ENCODE measurements at places on chromosomes 1 and 21. TPM values are rescaled to one million over a fixed set of nuclear protein-coding genes. Genes with fewer than 3 reads are reported as not detected.

DNA sequence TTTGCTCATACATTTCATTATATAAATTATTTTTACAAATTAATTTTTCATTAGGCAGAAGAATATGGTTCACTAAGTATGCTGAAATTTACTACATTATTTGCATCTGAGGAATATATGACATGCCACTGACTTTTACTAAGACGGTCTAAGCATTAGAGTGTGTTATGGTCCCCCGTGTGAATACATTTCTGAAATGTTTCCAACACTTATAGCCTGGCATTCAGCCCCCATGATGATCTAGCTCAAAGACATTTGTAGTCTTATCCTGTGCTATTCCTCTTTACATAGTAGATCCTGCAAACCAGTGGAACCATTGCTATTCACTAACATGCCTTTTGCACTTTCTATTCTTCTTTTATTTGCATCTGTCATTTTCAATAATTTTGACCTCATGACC is 1878.0 kb downstream of the MRPL39 start:
- DNase-seq, result no peak
- H3K36me3 ChIP-seq, result no peaks in the 10 kb centered on the region
- H3K27ac ChIP-seq, result no peak overlapping the region
- H3K27me3 ChIP-seq, result no peaks in the 10 kb centered on the region
- H3K4me3 ChIP-seq, result no peak overlapping the region
- H3K4me1 ChIP-seq, result no peaks in the 10 kb centered on the region

DNA sequence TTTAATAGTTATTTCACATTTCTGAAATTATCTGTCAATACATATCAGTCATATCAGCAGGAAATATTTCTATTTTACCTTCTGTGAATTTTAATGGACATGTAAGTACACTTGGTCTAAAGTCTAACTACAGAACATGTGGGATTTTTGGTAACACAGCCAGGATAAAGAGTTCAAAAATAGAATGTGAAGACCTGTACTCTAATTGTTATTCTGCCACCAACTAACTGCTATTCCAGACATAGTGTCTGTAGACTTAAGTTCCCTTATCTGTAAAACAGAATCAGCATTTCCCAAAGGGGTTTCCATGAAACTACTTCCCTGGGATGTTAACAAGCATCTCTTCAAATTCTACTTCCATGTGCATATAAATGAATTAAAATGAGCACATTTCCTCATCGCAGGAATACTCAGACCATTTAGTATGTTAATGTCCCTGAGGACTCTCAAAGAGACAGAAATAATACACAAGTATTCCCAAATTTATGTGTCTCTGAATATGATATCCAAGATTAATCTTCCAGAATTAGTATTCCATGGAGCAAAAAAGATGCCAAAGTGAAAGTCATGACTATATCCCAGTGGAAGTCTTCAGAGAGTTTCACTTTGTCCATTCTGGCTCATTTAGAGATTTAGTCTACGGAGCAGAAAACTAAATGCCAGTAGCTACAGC is 325.6 kb downstream of the NEGR1 start:
- H3K36me3 ChIP-seq, result no peaks in the 10 kb centered on the region
- DNase-seq, result no peak

DNA sequence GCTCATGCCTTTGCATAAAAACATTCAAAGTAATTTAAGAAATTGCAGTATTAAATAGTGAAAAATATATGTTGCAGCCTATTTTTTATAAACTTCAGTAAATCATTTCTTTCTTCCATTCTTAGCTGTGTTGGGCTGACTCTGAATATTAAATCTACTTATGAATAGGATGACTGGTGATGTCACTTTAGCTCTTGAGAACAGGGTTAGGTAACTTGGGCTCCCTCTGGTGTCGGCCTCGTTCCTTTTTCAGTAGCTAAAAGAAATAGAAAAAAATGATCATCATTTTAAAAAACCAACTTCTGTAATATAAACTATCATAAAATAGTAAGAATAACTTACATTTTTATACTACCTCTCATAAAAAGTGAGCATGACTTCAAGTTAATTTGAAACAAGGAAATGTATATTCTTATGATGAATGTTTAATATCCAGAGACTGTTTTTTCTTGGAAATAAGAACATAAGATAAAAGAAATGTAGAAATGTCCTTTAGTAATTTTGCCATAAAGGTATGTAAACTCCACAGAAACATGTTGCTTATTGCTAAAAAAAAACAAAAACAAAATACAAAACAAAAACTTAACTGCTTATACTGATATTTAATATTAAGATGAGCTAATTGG is 26.8 kb upstream of the NCAM2 start:
- DNase-seq, result no peak
- no peaks in the 10 kb centered on the region for H3K36me3 ChIP-seq
- H3K27me3 ChIP-seq, result no peaks in the 10 kb centered on the region
- H3K27ac ChIP-seq, result no peak overlapping the region
- no peaks in the 10 kb centered on the region for H3K4me1 ChIP-seq

DNA sequence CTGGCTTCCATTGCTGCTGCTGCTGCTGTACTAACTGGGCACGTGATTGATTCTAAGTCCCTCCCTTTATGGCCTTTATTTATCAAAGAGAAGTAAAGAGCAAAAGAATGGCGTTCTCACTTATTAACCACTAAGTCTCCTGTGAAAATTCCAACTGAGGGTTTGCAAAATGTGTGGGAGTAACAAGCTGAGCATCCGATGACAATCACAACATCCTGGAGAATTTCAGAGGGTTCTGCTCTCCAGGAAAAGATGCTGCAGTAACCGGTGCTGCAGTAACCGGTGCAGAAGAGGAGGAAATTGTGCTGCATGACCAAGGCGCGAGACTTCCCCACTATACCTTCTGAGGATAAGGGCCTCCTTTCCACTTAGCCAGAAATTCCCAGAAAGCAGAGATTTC is 12.7 kb upstream of the MX2 start:
- no peaks in the 10 kb centered on the region for H3K27me3 ChIP-seq
- H3K4me3 ChIP-seq, result no peak overlapping the region
- H3K36me3 ChIP-seq, result no peaks in the 10 kb centered on the region
- no peak for DNase-seq
- no peaks in the 10 kb centered on the region for H3K4me1 ChIP-seq
- H3K27ac ChIP-seq, result no peak overlapping the region

GRCh38 chr1:164588516-164589341 is 29.7 kb downstream of the PBX1 start:
- no peaks in the 10 kb centered on the region for H3K36me3 ChIP-seq
- H3K27ac ChIP-seq, result peak overlapping the region; percentile 87
- no peaks in the 10 kb centered on the region for H3K27me3 ChIP-seq
- H3K4me1 ChIP-seq, result peaks cover 7% of the 10 kb centered on the region

DNA sequence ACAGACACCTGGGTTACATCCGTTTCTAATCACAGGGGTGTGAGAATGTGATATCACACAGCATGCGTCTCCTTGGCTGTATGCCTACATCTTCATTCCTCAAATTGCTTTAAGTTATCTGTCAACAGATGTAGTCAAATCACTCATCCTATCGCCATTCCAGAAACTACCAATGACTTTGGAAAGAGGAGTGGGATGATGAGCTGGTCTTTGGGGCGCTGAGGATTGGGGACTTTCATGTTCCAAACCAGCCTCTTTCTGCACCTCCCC is 104.8 kb downstream of the NAV1 start:
- H3K27me3 ChIP-seq, result no peaks in the 10 kb centered on the region
- DNase-seq, result no peak
- H3K36me3 ChIP-seq, result no peaks in the 10 kb centered on the region
- H3K4me1 ChIP-seq, result no peaks in the 10 kb centered on the region
- H3K4me3 ChIP-seq, result no peak overlapping the region

DNA sequence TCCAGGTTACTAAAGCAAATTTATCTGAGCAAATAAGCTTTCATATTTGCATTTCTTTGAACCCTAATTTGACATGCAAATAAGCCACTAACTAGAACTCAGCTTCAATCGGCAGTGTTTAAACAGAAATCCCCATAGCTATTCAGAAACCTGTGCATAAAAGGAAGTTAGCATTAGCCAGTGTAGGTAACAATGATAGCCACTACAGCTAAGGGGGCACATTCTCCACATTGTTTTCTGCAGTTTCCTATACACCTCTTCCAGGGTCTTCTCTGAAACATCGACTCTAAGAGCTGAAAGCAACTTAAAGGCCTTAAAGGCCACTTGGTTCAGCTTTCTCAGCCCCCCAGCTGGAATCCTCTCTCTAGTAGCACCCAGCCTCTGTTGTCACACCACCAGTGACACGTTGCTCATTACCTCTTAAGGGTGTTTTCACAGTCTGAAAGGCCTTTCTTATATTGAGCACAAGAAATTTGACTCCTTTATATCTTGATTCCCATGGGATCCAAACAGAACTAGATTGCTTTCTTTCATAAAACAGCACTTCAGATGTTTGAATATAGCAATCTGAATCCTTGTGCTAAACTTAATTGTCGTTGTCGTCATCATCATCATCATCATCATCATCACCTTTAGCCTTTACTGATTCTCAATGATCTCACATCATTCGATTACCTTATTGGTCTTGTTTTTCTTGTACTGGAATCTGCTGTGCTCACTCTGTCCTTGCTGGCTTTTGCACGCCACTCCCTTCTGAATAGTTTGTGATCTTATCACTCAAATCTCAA is 93.9 kb upstream of the DAB1 start:
- H3K36me3 ChIP-seq, result no peaks in the 10 kb centered on the region
- H3K27me3 ChIP-seq, result no peaks in the 10 kb centered on the region
- H3K4me3 ChIP-seq, result no peak overlapping the region
- H3K27ac ChIP-seq, result no peak overlapping the region
- no peaks in the 10 kb centered on the region for H3K4me1 ChIP-seq

- H3K27me3 ChIP-seq, result no peaks in the 10 kb centered on the region
- H3K4me3 ChIP-seq, result no peak overlapping the region
- DNase-seq, result no peak
- H3K27ac ChIP-seq, result no peak overlapping the region
Observed at GRCh38 chr1:241714321-241715218, 62.5 kb downstream of the WDR64 start.

GRCh38 chr1:204858363-204858821 is 12.3 kb upstream of the NFASC start:
- DNase-seq, result no peak
- no peaks in the 10 kb centered on the region for H3K4me1 ChIP-seq
- no peaks in the 10 kb centered on the region for H3K27me3 ChIP-seq
- no peaks in the 10 kb centered on the region for H3K36me3 ChIP-seq
- no peak overlapping the region for H3K4me3 ChIP-seq

The ERG gene
- 14.0 TPM for total RNA-seq

The TIMM17A gene
- total RNA-seq, result 26.2 TPM

- no peak overlapping the region for H3K4me3 ChIP-seq
- no peaks in the 10 kb centered on the region for H3K36me3 ChIP-seq
- no peaks in the 10 kb centered on the region for H3K4me1 ChIP-seq
- H3K27me3 ChIP-seq, result no peaks in the 10 kb centered on the region
- DNase-seq, result no peak
Observed at GRCh38 chr1:86582161-86582560, 35.3 kb downstream of the CLCA4 start.

The GPR37L1 gene
- total RNA-seq, result not detected

The RAB25 gene
- not detected for total RNA-seq

DNA sequence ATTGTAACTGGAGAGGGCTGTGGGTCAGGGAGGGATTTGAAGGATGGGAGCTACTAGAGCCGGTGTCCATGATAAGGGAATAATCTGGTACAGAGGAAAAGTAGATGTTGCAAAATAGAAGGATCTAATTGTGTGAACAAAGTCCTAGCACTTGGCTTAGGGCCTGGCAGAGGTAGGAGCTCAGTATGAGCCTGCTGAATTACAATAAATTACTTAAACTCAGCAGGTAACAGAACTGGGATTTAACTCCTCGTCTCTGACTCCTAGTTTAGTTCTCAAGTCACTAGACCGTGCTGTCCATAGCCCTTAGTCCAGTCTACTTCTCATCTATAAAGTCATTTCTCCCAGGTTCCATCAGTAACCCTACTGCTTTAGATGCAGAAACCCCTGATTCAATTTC is 120.2 kb downstream of the LRRC53 start:
- H3K27me3 ChIP-seq, result no peaks in the 10 kb centered on the region
- H3K27ac ChIP-seq, result no peak overlapping the region
- H3K4me3 ChIP-seq, result no peak overlapping the region
- no peak for DNase-seq
- no peaks in the 10 kb centered on the region for H3K4me1 ChIP-seq
- no peaks in the 10 kb centered on the region for H3K36me3 ChIP-seq

- no peak for DNase-seq
- H3K27me3 ChIP-seq, result no peaks in the 10 kb centered on the region
- no peaks in the 10 kb centered on the region for H3K36me3 ChIP-seq
- H3K4me3 ChIP-seq, result no peak overlapping the region
- no peaks in the 10 kb centered on the region for H3K4me1 ChIP-seq
Observed at GRCh38 chr1:214404154-214404553, 123.2 kb downstream of the SMYD2 start.

DNA sequence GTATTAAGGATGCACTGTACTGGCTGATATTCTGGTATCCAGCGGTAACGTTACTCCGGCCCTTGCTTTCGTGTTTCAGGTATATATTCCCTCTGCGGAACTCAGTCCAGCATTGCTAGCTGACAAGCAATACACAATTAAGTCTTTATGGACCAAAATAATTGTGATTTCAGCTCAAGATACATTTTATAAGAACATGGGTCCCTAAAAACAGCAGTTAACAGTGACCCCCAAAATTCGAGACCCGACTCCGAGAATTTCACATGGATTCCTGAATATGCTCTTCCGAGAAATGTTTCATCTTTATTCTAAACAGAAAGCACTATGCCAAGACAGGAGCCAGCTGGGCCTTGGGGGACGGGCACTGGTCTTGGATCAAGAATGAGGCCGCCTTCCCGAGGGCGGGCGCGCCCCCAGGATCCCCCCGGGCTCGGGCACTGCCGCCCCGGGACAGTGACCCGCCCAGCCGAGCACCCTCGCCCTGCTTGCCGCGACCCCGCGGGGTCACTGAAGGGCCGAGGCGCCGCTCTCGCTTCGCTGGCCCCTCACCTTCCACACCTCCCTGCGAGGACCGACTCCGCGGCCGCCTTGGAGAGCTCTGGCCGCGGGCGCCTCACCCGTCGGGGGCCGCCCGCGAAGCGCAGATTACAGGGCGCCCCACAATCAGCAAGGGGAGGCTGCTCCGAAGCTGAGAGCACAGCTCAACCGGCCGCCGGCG is 610 bp downstream of the SCYL3 start:
- no peak for DNase-seq
- peak overlapping the region; percentile 100 for H3K4me3 ChIP-seq
- no peaks in the 10 kb centered on the region for H3K27me3 ChIP-seq
- no peaks in the 10 kb centered on the region for H3K36me3 ChIP-seq
- no peaks in the 10 kb centered on the region for H3K4me1 ChIP-seq
- H3K27ac ChIP-seq, result peak overlapping the region; percentile 99

Measured in breast epithelium (tissue), 4 donors.